Pulmonary artery endothelial cell (primary cell): ENCODE measurements at places on chromosomes 1 and 21. TPM values are rescaled to one million over a fixed set of nuclear protein-coding genes. Genes with fewer than 3 reads are reported as not detected.

DNA sequence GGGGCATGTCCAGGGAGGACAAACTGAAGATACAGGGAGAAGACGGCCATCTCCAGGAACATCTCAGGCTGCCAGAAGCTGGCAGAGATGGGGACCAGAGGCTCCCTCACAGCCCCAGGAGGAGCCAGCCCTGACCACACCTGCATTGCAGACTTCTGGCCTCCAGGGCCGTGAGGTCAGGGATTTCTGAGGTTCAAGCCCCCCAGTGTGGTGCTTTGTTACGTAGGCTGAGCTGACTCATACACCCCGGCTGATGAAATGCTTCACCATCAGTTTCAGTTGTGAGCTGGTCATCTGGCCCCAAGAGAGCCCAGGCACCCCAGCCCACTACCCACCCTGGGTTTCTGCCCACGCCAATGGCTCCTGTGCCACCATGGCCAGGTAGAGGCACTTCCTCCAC lies 106.4 kb downstream of the SIK1 start:
- DNase-seq: no peak

GRCh38 chr1:21783679-21784603 lies 992 bp upstream of the USP48 start:
- no peak for DNase-seq

DNA sequence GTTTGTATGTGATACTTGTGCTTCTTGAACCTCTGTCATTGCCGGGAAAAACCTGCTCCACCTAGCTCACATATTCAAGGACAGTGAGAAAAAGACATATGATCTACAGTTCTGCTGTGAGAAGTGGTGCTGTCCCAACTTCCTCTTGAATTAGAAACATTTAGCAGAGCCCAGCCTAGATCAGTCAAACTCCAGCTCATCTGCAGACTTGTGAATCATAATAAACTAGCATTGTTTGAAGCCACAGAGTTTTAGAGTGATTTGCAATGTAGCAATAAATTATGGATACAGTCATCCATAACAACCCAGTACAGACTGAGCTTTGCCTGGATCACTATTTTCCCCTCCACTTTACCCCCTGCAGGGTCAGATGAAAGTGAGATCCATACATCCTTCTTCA lies 497.8 kb downstream of the PLA2G4A start:
- no peak for DNase-seq

TSSK3 gene
- 0.20 TPM in 1 of 2 replicates, not detected in the other for total RNA-seq

DNA sequence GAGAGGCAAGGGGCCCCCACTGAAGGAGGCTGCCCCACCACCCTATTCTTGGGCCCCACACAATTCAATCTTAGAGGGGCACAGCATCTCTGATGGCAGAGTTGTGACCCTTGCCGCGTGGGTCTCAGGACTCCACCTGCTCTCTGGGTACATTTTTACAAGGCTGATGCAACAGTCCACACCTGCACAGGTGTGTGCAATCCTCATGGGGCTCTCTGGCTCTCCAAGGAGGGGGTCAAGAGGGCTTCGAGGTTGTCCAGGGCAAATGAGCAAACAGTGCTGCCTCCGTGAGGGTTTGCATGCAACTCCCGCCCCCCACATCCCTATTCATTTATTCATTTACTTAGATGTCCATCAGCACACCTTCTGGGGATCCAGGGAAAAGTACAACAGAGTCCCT lies 81.6 kb upstream of the IFFO2 start:
- no peak for DNase-seq

- no peak for DNase-seq
Measured at GRCh38 chr1:58333511-58333910, 213.0 kb downstream of the OMA1 start.

- no peak for DNase-seq
Measured at GRCh38 chr21:42202321-42202720, 16.6 kb upstream of the ABCG1 start.

DNA sequence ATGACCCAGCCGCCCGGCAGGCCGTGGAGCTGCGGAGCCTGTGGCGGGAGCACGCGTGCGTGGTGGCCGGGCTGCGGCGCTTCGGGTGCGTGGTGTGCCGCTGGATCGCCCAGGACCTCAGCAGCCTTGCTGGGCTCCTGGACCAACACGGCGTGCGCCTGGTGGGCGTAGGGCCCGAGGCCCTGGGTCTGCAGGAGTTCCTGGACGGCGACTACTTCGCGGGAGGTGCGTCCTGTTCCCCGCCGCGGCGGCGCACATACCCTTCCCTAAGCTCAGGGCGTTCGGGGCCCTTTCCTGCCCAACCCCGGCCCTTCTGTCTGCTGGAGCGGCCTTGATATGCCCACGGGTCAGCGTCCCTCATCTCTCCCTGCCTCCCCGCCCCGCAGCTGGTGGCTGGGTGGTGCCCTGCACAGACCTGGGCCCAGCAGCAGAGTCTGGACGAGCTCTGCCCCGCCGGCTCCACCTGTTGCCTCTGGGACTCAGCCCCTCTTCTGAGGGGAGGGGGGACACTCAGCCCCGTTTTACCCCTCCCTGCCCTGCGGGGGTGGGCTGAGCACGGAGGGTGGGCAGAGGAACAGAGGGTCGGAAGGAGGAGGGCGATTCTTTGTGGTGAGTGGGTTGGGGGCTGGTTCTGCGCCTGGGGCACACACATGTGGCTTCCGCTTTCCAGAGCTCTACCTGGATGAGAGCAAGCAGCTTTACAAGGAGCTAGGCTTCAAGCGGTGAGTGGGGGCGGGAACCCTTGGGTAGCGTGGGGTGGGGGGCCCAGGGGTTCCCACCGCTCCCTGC lies 688 bp downstream of the PRXL2B start:
- DNase-seq: no peak

AADACL3 gene
- not detected in 2 replicates for total RNA-seq

GRCh38 chr1:28208818-28209441 lies 23.9 kb downstream of the DNAJC8 start:
- DNase-seq: peak; percentile 63

- DNase-seq: no peak
Measured at GRCh38 chr1:184362876-184363275, 24.0 kb upstream of the C1orf21 start.

GRCh38 chr1:41611068-41611931 lies 126.8 kb upstream of the EDN2 start:
- DNase-seq: no peak

- DNase-seq: no peak
Measured at GRCh38 chr1:243896313-243896712, 46.3 kb upstream of the AKT3 start.

GRCh38 chr21:41170442-41170841 lies 2.5 kb downstream of the BACE2 start:
- DNase-seq: peak; percentile 37

GRCh38 chr1:63533931-63534330 lies 10.6 kb downstream of the EFCAB7 start:
- DNase-seq: no peak

ARHGEF16 gene
- 0.35 and 0.66 TPM in 2 replicates for total RNA-seq

ZNF593OS gene
- total RNA-seq: not detected in 2 replicates

TMIGD3 gene
- 0.21 TPM in 1 of 2 replicates, not detected in the other for total RNA-seq

- DNase-seq: no peak
Measured at GRCh38 chr1:83109692-83110091, 889.2 kb downstream of the TTLL7 start.

NEK2 gene
- total RNA-seq: 19.7 and 45.8 TPM in 2 replicates

NBPF10 gene
- 0.66 and 1.1 TPM in 2 replicates for total RNA-seq

DNA sequence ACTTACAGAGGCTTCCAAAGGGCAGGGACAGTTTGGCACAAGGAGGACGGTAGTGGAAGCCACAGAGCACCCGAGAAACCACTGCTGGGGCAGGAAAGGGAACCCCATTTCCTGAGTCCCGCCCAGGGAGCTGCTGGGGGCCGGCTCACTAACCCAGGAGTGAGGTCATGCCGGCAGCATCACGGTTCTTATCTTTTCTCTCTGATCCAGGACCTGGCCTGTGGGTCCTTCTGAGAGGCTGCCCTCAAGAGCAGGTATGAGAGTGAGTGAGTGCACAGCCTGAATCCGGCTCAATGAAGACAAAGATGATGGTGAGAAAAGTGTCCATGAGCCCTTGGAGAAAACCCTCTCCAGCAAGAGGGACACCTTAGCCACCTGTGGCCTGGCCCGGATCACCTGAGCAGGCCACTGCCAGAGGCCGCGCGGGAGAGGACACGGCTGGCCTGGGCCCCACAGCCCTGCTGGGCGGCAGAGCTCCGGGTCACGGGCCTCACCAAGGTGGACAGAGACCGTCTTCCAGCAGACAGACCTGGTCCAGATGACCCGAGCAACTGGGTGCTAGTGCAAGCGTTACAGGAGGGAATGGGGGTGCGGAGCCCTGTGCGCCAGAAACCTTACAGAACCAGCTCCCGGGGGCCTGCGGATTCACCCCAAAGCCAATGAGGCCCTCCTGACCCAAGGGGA lies 94.9 kb downstream of the RIPK4 start:
- DNase-seq: no peak
